ENCODE measurements at places on chromosomes 7 and 10.

- no peak for DNase-seq
Measured at GRCh38 chr7:144659211-144659610, 176.6 kb downstream of the TPK1 start.

DNA sequence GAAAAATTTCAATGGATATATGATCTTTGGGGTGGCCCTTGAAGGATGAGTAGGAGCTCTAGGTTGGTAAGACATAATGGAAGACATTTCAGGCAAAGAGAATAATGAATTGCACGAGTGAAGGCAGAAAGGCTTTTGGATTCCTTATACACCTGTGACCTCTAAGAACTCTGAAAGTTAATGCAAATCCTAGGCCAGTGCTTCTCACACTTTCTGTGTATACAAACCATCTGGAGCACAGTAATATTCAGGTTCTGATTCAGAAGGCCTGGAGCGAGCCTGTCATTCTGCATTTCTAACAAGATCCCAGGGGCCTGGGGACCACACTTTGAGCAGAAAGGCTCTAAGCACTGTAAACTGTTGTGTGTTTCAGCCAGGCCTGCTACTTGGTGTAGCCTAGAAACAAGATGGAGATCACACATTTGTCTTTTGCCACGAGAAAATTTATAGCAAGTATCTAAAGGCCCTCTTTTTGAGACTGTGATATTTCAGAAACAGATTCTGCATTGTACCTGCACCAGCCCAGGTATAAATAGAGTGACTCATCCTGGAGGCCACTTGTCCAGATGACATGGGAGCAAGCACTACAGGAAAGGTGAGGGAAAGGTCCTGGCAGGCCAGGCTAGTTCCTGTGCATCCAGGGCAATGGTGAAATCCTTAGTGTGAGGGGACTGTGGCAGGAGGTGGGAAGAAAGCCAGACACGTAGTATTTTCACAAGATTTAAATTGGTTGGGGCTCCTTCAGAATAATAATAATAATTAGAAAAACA lies 24.4 kb downstream of the MRPS33 start:
- DNase-seq, result no peak

- peak; percentile 76 for DNase-seq
Measured at GRCh38 chr7:25656581-25657026, 428.3 kb upstream of the NPVF start.

DNA sequence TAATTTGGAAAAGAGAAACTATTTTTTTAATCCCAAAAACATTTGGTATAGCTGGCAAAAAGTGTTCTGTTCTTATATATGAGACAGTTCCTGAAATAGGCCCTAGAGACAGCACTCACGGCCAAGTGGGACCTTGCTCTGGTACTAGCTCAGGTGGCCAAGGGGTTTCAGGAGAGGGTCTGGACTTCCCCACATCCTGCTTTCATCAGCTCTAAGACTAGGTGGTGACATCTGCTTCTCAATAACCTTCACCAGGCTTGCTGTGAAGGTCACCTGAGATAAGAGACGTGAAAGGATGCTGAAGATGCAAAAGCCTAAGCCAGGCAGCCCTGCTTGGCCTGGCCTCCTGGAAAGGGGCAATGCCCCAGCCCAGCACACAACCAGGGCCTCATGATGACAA lies 40.6 kb downstream of the RBM28 start:
- no peak for DNase-seq

DNA sequence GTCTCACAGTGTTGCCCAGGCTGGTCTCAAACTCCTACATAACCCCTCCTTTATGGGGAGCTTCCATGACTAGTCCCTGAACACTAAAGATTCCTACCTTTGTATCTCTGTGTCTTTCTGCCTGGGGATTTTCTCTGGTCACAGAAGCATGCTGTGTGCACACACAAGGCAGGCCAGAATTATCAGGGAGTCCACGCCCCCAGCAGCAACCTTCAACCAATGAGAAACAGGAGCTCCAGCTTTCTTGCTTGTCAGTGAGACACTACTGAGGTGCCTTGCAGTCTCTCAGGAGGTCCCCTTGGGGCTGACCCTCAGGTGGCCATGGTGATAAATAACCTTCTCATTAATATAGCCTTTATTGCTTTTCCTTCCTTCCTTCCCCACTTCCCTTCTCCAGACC lies 45.1 kb upstream of the AUTS2 start:
- no peak for DNase-seq

GRCh38 chr10:35445150-35445884 lies 109.0 kb downstream of the CCNY start:
- DNase-seq, result no peak

GRCh38 chr7:32893207-32893524 lies 1.6 kb upstream of the KBTBD2 start:
- no peak for DNase-seq

DNA sequence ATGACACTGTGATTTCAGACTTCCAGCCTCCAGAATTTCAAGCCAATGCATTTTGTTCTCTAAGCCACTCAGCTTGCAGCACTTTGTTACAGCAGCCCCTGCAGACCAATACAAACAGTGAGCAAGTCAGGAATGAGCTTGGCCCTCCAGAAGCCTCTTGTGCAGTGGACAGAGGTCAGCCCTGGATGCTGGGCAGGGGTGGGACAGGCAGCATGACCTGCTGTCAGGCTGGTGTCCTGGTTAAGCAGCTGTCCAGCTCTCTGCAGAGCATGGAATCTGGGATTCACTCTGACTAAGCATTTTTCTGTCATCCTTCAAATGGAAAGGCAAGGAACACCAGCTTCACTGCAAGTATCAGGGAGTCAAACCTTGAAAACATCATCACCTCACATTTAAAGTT lies 85.5 kb upstream of the GDF10 start:
- no peak for DNase-seq

GRCh38 chr10:100970076-100970913 lies 991 bp downstream of the SEMA4G start:
- DNase-seq, result peak; percentile 6

GRCh38 chr10:28077889-28078288 lies 79.0 kb upstream of the ODAD2 start:
- DNase-seq, result no peak

- no peak for DNase-seq
Measured at GRCh38 chr10:10792681-10793080, 225.0 kb upstream of the CELF2 start.

- no peak for DNase-seq
Measured at GRCh38 chr10:118032564-118032963, 14.2 kb downstream of the RAB11FIP2 start.

DNA sequence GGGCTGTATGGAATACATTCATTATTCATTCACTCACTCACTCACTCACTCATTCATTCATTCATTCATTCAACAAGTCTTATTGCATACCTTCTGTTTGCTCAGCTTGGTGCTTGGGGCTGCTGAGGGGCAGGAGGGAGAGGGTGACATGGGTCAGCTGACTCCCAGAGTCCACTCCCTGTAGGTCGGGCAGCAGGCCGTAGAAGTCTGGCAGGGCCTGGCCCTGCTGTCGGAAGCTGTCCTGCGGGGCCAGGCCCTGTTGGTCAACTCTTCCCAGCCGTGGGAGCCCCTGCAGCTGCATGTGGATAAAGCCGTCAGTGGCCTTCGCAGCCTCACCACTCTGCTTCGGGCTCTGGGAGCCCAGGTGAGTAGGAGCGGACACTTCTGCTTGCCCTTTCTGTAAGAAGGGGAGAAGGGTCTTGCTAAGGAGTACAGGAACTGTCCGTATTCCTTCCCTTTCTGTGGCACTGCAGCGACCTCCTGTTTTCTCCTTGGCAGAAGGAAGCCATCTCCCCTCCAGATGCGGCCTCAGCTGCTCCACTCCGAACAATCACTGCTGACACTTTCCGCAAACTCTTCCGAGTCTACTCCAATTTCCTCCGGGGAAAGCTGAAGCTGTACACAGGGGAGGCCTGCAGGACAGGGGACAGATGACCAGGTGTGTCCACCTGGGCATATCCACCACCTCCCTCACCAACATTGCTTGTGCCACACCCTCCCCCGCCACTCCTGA lies 2.4 kb downstream of the EPO start:
- no peak for DNase-seq

GRCh38 chr7:80413383-80413945 lies 98.4 kb downstream of the GNAT3 start:
- DNase-seq, result no peak

GRCh38 chr10:78699971-78700370 lies 368.8 kb upstream of the ZMIZ1 start:
- DNase-seq, result no peak

- no peak for DNase-seq
Measured at GRCh38 chr7:102455596-102455995, 9.1 kb downstream of the ALKBH4 start.

- no peak for DNase-seq
Measured at GRCh38 chr10:7111561-7111960, 299.3 kb downstream of the SFMBT2 start.

DNA sequence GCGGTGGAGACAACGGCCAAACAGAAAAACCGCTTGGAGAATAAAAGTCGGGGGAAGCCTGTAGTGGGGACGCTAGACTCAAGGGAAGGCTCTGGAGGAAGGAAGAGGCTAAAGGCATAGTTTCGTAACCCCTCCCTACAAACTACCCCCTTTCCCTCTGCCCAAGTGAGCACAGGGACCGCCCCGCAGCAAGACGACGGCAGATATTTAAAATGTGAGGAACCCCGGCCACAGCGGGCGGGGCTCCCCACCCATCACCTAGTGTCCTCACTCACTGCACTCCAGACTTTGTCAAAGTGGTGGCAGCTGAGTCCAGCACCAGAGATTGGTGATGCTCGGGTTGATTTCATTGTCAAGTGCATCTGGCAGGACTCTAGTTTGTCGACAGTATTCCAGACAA lies 69.1 kb downstream of the PRKAG2 start:
- no peak for DNase-seq

- DNase-seq, result no peak
Measured at GRCh38 chr7:113394856-113395255, 276.5 kb upstream of the SMIM30 start.

- DNase-seq, result no peak
Measured at GRCh38 chr10:9294132-9294663, 1239.7 kb downstream of the GATA3 start.

DNA sequence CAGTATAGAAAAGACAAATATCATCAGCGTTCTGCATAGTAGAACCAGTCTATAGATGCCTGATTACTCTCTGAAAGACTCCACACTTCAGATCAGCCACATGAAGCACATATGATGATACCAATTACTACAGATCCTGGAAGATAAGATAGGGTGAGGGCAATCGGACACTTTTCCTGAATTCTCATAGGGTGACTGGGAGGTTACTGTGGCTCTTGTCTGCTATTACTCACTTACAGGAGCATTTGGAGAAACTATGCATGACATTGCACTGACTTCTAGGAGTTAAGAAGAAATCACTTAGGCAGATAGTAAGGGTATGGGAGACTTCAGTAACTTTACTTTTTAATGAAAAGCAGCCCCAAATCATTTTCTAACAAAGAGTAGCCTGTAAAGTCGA lies 1140.9 kb downstream of the XPNPEP1 start:
- no peak for DNase-seq

GRCh38 chr7:151736403-151736909 lies 140.5 kb downstream of the PRKAG2 start:
- DNase-seq, result peak; percentile 51

- DNase-seq, result no peak
Measured at GRCh38 chr7:78985509-78985908, 468.0 kb downstream of the MAGI2 start.

Measured in NCI-H1105 treated with DMSO at 0.1 percent for 48 hours (cell line).